Activated CD4-positive, alpha-beta T cell treated with anti-CD3 and anti-CD28 coated beads, Interleukin-2, amount 10 ng/mL, durations not matched to agents 7 days and 5 days (primary cell): ENCODE measurements at places on chromosomes 12 and 14.

GRCh38 chr12:111046896-111047295 lies 126.5 kb upstream of the MYL2 start:
- no peak for DNase-seq

DNA sequence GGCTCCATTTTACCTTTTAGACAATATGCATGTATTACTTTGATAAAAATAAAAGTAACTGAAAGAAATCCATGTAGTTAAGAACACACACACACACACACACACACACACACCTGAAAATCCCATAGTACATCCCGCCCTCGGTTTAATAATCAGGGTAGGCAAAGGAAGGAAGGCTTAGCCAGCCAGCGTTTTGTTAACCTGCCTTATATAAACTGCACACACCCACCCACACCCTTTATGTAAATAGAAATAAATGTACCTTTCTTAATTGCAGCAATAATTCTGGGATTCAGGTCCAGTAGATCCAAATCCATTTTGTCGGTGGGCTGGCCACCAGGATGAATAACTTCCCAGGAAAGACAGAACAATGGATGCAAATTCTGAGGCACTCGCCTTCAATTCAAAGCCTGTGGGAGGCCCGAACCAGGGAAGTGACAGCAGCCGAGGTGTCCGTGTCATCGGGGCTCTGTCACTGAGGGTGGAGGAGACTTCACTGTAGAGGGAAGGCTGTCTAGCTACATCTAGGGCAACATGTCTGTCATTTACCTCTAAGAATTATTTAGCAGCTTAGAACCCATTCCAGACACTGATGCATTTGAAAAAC lies 4.4 kb downstream of the XRCC3 start:
- DNase-seq = no peak

DNA sequence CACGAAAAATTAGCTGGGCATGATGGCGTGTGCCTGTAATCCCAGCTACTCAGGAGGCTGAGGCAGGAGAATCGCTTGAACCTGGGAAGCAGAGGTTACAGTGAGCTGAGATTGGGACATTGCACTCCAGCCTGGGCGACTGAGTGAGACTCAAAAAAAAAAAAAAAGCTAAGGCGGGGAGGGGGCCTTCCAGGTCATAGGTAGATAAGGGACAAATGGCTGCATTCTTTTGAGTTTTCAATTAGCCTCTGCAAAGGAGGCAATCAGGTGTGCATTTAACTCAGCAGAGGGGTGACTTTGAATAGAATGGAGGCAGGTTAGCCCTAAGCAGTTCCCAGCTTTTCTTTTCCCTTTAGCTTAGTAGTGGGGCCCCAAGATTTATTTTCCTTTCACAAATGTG lies 743 bp upstream of the AACS start:
- no peak for DNase-seq

DNA sequence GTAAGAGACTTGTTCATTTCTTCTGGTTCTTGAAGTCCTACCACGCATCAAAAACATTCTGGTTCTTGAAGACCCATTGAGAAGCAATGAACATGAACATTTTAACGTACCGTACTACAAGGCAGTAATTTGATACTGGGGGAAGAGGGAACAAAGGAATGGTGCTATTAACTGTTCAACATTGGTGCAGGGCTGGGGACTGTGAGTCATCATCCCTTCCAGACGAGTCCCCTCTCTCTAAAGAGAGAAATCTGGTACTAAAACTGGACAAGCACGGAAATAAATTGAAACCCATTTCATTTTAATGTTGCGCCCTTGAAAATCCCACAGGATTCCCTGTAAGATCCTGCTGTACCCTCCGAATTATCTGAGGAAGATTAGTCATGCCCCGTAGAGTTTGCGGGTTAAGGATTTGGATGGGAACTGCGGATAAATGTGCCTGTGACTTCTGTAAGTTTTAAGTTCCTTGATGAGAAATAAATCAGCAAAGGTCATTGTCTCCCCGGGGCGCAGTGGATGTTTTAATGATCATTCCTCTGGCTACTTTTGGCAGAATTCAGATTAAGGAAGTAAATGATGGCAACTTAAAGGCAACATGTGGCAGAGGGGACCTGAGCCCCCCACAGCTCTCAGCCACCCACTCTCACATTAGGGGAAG lies 78.6 kb downstream of the KCNK13 start:
- DNase-seq = no peak

DNA sequence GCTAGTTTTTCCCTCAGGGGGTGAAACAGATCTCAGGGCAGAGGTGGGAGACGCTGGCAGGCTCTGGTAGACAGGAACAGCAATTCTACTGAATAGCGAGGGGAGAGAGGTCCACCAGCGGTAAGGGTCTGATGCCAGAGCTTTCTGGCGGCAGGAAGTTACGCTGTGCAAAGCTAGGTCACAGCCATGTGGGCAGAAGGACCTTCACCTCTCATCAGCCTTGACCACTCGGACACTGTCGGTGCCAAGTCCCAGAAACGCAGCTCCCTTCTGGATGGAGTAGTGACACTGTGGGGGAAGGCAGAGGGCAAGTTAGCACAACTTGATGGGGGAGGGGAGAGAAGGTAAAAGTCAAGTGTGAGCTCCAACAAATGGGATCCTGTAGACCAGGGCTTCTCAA lies 10.3 kb upstream of the ZNF740 start:
- no peak for DNase-seq

DNA sequence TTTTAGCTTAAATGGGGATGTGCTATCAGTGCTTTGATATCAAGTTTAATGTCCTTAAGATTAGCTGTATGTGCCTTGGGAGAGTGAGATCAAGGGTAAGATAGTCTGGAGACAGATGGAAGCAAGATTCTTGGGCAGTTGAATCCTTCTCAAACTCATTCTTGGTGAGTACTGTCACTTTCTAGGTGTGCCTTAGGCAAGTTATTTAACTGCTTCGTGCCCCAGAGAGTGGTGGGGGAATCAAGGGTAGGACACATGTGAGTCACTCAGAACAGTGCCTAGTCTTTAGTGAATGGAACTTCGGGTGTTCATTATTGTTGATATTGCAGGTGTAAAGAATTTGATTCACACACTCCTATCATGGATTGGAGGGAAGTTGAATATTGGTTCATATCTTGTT lies 803.7 kb downstream of the DIO2 start:
- no peak for DNase-seq

DNA sequence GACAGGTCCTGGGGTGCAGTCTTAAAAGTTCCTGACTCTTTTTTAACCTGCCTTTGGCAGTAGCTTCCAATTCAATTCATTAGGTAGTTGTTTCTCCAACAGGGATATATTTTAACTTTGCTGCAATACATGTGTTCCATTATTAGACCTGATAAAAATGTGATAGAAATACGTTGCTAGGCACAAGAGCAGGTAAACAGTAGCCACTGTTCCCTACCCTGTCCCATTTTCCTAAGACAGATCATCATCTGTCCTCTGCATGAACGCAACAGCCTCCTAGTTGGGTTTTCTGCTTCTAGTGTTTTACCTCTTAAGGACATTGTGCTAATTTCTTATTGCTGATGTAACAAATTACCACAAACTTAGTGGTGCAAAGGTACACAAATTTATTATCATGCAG lies 156.8 kb downstream of the SNAPC1 start:
- DNase-seq = no peak

DNA sequence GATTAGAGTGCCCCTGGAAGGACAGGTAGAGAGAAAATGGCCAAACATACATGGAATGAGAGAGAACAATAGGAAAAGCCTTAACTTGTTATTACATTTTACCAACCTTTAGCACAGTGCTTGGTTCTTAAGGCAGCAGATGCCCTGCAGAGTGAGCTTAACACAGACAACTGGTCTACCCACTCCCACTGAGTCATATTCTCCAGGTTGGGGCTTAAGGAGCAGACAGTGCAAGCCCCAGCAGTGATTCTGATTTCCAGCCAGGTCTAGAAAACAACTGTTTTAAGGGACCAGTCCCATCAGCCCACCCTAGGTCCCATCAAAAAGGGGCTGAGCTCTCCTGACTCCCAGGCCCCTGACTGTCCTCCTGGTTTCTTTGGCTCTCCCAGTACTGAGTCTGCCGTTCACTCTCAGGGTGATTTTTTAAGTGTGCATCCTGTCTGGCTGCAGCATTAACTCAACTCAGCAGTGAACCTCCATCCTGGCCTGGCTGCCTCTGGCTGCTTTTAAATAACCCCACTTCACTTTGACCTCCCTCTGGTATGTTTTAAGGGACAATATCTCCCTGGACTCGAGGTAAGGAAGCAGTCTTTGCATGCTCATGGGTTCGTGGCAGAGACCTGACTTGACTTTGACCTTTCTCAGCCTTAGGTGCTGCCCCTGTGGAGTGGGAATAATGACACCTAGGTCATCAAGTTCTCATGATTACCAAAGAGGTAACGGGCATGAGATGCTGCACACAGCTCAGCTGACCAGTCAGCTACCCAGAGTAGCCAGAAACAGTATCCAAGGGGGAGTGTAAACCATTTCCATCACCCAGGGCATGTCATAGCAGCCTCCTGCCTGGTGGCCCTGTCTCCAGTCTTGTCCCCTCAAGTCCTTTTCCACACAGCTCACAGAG lies 210.7 kb upstream of the PWP1 start:
- no peak for DNase-seq

GRCh38 chr14:41878321-41878720 lies 271.6 kb downstream of the LRFN5 start:
- DNase-seq = no peak

DNA sequence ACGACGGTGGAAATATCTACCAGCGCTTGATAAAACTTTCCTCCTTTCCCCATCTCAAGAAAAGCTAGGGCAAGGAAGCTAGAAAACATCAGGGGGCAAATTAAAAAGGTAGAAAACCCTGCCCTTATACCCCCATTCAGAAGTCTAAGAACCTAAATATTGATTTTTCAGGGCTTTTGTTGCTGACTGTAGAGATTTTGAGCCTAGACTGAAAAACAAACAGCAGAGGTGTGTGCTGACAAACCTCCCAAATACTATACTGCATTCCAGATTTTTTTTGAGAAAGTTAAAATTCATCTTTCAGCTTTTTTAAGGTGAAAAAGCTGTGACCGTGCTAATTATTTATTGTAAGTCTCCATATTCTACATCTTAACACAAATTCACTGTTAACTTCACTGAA lies 478.3 kb upstream of the SOX5 start:
- no peak for DNase-seq

- peak; percentile 56 for DNase-seq
These were observed 130.3 kb upstream of the FUT8 start for GRCh38 chr14:65281991-65282895.

DNA sequence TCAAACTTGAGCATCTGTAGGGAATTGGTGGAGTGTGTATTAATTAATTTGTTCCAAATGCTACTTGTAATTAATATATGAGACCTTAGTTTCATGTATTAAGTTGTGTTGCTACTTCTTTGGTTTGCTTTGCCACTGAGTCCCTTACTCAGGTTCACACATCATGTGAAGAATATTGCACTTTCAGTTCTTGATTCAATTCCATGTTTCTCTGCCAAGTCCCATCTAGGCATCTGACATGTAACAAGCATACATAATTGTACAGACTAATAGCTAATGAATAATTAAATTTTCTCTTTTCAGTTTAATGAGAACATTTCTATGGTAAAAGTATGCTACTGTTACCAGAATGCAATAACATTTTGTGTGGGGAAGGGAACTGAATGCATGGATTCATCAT lies 640.0 kb downstream of the TMTC2 start:
- DNase-seq = no peak

- DNase-seq = peak; percentile 11
These were observed 27.0 kb downstream of the MAP3K9 start for GRCh38 chr14:70782361-70782760.

GRCh38 chr12:52360106-52360662 lies 7.1 kb downstream of the KRT85 start:
- no peak for DNase-seq

DNA sequence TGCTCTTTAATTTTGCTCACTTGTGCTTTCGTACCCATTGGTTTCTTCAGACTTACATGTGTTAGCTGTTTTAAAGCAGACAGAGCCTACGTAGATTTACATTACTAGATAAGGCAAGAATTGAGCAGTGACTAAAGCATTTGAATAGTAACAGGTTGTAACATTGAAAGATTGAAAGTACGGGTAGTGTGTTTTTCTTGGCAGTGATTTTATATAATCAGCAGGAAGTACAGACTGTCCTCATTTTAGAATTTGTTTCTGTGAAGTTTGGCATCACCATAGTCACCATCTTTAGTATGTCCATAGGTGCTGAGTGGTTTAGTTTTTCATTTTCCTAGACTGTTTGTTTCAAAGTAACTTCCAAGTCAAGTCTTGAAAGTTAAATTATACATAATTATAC lies 14.0 kb downstream of the RTRAF start:
- DNase-seq = no peak

GRCh38 chr14:64636208-64636979 lies 67.8 kb upstream of the PLEKHG3 start:
- DNase-seq = peak; percentile 69

GRCh38 chr12:69442894-69443293 lies 27.3 kb upstream of the FRS2 start:
- no peak for DNase-seq
